MG63 (cell line): ENCODE measurements at places on chromosomes 3 and 15. TPM values are rescaled to one million over a fixed set of nuclear protein-coding genes. Genes with fewer than 3 reads are reported as not detected.

DNA sequence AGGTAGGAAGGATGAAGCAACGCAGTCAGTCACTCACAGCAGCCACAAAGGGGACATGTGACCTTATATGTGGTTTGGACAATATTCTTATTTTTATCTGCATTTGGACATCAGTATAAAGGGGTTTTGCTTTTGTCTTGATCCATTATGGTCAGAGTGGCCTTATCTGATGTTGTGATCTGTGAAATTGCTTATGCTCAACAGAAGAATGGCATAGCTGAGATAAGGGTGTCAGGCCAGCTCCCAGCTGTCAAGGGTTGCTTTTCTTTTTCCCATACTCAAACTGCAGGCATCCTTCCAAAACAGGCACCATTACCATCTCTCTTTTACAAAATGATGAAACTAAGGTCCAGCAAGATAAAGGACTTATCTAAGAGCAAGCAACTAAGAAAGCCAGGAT is 28.1 kb downstream of the DCLK3 start:
- DNase-seq = no peak

GRCh38 chr3:149813367-149814281 is 609 bp downstream of the RNF13 start:
- peak; percentile 15 for DNase-seq

- DNase-seq = no peak
Observed at GRCh38 chr15:93028111-93028631, 60.8 kb downstream of the RGMA start.

The CLPX gene
- 46.4 and 60.5 TPM in 2 replicates for total RNA-seq

The AMOTL2 gene
- total RNA-seq = 172 and 180 TPM in 2 replicates

The TP63 gene
- total RNA-seq = 1.1 and 6.5 TPM in 2 replicates

- no peak for DNase-seq
Observed at GRCh38 chr3:57041674-57042073, 18.8 kb upstream of the SPATA12 start.

The NEDD4 gene
- 9.9 and 78.4 TPM in 2 replicates for total RNA-seq

The LRRC31 gene
- not detected in 2 replicates for total RNA-seq

The ALDH1A3 gene
- 879 and 1,090 TPM in 2 replicates for total RNA-seq

The MORC1 gene
- not detected in 2 replicates for total RNA-seq

DNA sequence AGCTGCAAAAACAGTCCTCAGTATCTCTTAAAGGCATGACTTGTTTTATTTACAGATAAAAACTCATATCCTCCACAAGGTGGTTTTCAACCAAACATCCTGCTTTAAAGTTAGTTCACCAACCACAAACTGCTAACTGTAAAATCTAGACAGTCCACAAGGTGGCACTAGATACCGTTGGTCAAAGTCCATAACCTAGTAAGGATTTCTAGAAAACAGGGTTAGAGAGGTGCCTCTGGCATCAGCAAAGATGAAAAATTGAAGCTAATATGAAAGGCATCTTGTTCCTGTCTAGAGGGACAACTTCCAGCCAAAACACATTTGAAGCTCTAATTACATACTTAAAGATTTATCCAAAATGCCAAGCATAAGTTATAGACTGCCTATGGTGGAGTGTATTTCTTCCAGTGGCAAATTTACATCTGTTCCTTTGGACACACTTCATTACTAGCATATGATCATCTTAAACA is 56.0 kb downstream of the ZMAT3 start:
- DNase-seq = no peak

The INSYN1 gene
- total RNA-seq = 15.2 and 21.2 TPM in 2 replicates
